ENCODE measurements at places on chromosomes 3 and 15.

DNA sequence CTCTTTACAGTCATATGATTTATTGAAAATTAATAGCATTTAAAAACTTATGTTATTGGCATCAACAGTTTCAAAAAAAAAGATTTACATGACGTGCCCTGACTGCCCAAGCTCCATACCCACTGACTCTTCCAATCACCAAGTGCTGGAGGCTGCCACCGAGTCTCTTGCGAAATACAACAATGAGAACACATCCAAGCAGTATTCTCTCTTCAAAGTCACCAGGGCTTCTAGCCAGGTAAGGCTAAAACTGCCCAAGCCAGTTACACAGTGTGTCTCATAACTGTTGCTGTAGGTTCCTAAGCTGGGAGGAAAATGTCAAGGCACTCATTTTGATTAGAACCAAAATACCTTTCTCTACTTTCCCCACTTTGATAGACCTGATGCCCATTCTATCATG is 4.5 kb downstream of the FETUB start:
- DNase-seq, result no peak

GRCh38 chr3:63753995-63754394 is 65.1 kb upstream of the C3orf49 start:
- DNase-seq, result no peak

DNA sequence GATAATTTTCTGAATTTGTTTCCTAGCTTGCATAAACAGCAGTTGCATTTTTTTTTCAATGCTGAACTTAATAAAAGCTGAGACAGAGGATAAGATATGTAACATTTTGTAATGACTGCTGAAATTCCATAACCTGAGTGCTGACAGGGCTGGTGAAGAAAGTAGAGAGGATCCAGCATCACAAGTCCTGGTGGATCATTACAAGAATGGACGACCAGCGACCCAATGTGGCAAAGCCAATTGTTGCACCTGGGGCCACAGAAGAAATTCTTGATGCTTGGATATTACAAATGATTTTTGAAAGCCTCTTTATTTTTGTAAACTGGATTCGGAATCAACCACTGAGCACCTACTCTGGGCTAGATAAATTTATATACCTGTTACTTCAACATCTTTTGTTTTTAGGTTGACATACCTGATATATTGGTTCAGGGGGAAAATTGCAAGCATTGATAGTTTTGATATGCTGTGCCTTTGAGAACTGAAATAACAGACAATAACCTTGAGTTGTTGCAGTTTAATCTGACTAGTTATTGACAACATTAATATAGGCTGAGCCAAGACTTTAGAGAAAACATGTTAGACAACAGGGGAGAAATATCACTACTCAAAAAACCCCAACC is 3.9 kb upstream of the ACTL6A start:
- DNase-seq, result peak; percentile 54

DNA sequence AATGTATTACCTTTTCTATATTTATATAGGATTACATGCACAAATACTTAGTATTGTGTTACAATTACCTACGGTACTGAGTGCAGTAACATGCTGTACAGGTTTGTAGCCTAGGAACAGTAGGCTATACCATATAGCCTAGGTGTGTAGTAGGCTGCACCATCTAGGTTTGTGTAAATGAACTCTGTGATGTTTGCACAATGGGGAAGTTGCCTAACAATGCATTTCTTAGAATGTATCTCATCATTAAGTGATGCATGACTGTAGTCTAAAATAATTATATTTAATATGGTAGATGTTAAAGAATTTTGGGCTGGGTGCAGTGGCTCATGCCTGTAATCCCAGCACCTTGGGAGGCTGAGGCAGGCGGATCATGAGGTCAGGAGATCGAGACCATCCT is 281.0 kb downstream of the KLF13 start:
- no peak for DNase-seq

DNA sequence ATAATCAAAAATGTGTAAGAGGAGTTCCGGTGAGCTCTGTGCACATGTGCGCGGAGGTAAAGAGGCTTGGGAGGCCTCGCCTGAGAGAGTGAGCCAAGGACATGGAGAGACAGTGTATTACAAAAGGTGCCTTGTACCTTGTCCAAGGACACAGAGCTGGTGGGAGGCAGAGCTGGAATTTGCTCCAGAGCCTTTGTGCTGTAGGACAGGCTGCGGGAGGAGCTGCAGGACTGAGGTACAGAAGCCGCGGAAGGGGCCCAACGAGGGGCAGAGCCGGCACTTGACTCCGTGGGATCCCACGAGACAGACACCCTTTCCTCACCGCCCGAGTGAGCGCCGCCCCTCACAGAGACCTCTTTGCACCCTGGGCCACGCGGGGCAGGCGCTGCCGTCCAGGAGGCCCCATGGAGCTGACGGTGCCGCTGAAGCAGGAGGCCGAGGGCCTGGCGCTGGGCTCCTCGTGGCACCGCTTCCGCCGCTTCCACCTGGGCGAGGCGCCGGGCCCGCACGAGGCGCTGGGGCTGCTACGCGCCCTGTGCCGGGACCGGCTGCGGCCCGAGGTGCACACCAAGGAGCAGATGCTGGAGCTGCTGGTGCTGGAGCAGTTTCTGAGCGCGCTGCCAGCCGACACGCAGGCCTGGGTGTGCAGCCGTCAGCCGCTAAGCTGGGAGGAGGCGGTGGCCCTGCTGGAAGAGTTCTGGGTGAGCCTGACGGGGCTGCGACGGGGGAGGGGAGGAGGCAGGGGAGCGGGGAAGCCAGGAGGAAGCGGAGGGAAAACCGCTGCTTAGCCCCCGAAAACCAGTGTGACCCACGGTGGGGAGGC is 68.7 kb downstream of the SLTM start:
- DNase-seq, result peak; percentile 91

- DNase-seq, result no peak
These were observed 86.7 kb downstream of the VGLL4 start for GRCh38 chr3:11556851-11557644.

GRCh38 chr15:82532383-82532990 is 7.8 kb downstream of the RPS17 start:
- DNase-seq, result no peak

- no peak for DNase-seq
These were observed 131.5 kb downstream of the TRIM42 start for GRCh38 chr3:140809316-140809715.

DNA sequence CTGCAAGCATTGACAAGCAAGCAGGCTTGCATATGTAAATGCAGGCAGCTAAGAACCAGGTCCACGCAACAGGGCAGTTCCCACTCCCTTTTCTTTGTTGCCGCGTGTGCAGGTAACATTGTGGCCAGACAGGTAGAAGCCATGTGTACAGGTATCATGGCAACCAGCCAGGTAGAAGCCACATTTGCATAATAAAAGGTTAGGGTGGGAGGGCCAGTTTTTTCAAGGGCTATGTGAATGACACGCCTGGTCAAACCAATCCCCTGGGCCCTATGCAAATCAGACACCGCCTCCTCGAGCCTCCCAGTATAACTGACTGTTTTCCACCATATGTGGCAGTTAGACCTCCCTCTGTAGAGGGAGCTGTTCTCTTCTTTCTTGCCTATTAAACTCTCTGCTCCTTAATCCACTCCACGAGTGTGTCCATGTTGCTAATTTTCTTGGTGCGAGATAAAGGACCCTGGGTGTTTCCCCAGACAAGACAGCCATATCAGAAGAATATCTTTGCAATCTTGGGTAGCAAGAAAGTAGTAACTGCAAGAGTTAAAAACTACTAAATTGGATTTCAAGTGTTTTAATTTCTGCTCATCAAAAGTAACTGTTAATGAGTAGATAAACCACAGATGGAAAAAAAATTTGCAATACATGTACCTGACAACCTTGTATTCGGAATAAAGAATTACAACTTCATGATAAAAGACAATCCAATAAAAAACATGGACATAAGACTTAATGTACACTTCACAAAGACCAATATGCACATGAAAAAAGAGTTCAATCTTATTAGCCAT is 21.8 kb downstream of the PCOLCE2 start:
- DNase-seq, result no peak

- DNase-seq, result no peak
These were observed 311.4 kb downstream of the LPP start for GRCh38 chr3:188465311-188465710.

GRCh38 chr3:159609625-159610024 is 379.0 kb upstream of the IL12A start:
- no peak for DNase-seq

All from retina (tissue), 1 donor.